ENCODE measurements at places on chromosomes 4 and X.

DNA sequence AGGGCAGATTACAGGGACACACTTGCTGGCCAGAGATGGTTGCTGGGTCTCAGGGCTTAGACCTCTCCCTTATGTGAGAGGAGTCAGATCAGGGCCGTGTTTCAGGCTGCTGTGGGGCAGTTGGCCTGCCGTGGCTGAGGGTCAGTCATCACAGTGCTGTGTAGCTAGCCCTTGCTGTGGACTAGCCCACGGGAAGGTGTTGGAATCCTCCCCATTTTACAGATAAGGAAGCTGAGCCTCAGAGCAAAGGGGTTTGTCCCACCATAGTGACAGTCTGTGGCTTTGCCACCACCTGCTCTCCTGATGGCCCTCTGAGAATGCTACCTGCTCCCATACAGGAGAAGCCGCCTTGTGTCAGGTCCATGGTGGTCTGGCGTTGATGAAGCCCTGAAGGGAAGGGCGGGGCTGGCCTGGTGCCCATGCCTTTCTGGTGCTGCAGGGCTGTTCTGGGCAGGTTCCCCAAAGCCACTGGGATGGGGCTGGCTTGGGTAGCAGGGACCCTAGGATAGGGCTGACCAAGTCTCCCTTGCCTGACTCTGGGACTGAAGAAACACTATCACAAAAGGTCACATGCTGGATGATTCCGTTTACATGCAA lies 2.4 kb upstream of the FAM53A start:
- DNase-seq = no peak

DNA sequence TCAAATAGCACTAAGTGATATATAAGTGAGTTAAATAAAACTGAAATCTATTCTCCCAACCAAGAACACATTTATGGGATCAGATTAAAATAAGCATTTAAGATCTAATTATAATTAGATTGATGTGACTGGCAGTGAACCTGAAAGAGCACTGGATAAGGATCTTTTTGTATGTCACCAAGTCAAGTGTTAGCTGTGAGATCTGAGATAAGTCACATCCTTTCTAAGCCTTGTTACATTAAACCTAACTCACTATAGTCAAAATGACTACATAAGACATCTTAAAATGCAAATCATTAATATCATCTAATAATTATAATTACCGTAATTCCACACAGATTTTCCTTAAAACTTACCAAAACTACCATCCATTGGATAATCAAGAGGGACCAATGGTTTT lies 1.6 kb downstream of the CCNA2 start:
- no peak for DNase-seq

DNA sequence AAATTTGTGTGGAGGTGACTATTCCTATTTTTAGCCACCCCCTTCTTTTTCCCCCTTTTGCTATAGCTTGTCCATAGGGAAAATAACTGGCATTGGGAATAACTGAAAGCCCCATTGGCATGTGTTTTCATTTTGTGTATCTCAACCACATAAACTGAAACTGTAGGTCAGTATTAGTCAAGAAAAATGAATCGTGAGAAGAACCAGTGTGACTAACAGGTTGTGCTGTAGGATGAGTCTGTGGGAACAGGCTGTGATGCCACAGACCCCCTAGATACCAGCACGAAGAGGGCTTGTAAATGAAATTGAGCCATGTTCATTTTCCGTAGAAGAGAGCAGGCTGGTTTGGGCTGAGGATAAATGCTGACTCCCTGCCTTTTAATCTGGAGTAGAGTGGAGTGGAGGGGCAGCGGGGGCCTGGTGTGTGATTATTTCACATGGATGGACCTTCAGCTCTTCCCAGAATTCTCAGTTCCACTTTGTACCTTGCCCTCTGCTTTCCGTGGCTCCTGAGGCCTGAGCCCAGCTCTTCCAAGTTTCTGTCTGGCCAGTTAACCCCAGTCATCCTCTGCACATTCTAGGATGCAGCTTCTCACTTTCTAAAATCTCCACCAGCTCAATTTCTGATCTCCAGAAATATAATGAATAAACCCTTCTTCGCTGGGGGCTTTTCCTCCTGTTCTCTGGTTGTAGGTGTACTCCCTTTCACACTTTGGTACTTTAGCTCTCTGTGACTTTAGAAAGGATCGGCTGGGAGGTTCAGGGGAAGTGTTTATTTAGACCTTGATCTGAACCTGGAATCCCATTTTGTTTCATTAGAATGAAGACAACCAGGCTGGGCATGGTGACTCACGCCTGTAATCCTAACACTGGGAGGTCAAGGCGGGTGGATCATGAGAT lies 37.3 kb downstream of the DCUN1D4 start:
- no peak for DNase-seq

GRCh38 chr4:172707622-172708021 lies 461.0 kb upstream of the GALNT7 start:
- no peak for DNase-seq

GRCh38 chr4:184262901-184263300 lies 45.2 kb upstream of the ENPP6 start:
- no peak for DNase-seq

DNA sequence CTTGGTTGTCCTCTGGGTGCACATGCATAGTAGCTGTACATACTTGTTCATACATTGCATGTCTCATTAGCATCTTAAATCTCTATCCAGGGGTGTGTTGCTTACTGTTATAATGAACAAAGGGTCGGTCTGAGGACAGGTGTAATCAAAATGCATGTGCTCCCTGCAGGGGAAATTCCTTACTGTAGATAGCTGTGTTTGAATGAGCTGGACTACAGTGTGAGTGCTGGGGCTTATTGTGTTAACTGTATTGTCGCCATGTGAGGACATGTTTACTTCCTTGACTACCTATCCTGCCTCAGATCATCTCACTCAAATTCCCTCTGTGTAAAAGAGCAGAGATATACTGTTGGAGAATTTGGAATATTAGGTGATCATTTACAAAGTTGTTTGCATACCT lies 98.7 kb downstream of the KLHL34 start:
- no peak for DNase-seq

Data from GOT3 (cell line).